Iris pigment epithelial cell (primary cell): ENCODE measurements at places on chromosomes 4 and X.

GRCh38 chrX:24676403-24677024, 17.2 kb upstream of the POLA1 start:
- no peak for DNase-seq

- DNase-seq: no peak
Measured at GRCh38 chrX:134743091-134743490, 84.8 kb upstream of the PLAC1 start.

DNA sequence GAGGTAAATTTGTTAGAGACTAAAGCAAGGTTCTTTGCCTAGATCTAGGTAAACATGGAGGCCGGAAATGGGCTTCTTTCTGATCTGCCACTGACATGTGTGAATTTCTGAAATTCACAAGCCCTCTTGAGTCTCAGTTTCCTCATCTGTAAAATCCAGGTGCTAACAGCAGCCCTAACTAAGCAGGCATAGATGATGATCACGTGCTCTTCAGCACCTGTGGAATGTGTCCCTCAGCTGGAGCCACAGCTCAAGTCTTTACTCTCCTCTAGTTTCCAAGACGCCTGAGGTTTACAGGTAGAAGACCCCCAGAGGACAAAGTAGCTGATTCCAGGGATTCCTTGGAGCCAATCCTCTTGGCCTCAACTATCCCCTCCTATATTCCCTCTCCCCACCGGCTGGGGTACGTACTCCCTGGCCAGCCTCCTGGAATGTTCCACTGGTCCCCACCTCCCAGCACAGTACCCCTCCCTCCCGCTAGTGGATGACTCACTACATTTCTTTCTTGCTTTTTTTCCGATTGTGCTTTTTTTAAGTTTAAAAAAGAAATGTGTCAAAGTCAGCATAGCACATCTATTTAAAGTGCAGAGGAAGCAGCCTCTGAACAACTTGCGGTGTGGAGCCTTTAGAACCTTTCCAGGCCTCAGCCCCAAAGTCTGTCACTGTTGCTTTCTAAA, 98.4 kb downstream of the PHKA2 start:
- peak; percentile 9 for DNase-seq

DNA sequence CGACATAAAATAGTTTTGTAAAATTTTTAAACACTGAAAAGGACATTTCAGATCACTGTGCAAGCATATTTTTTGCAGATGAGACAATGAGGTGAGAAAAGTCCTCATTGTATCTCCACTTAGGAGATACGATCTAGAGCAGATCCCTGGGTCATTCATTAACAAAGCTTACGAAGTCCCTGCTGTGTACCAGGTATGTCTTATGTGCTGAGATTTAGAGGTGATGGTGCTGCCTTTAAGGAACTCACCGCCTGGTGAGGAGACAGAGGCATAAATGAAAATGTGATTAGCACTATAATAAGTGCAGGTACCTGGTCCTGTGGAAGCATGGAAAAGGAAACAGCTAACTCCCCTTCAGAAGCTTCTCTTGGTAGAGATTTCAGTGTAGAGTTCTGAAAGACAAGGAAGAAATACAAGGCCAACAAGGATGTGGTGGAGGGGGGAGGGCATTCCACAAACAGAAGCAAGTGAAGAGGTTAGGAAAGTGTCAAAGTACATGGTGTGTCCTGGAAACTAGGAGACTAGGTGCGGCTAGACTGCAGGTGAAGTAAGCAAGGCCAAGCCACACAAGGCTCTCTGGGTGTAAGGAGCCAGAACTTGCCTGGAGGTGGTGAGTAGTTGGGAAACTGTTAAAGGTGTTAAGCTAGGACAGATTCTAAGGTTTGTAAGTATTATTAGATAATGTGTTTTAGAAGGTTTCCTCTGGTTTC, 1.5 kb upstream of the NDNF start:
- no peak for DNase-seq
